Smooth muscle cell of bladder (primary cell): ENCODE measurements at places on chromosomes 7 and 10. TPM values are rescaled to one million over a fixed set of nuclear protein-coding genes. Genes with fewer than 3 reads are reported as not detected.

Gene AZGP1
- 0.09 TPM in 1 of 2 replicates, not detected in the other for total RNA-seq

Gene PRSS37
- total RNA-seq, result not detected in 2 replicates

Gene CRTAC1
- not detected in 2 replicates for total RNA-seq

Gene UBN2
- 3.4 and 4.1 TPM in 2 replicates for total RNA-seq

Gene TMEM229A
- not detected in 2 replicates for total RNA-seq

Gene PSMG3
- total RNA-seq, result 25.4 and 25.9 TPM in 2 replicates

Gene ACSM6
- total RNA-seq, result not detected in 2 replicates

Gene HOXA10
- 6.5 and 11.8 TPM in 2 replicates for total RNA-seq

Gene ATP6V1F
- 98.1 and 113 TPM in 2 replicates for total RNA-seq

Gene AUTS2
- total RNA-seq, result 2.3 and 6.2 TPM in 2 replicates

Gene SEMA3D
- 4.6 and 12.1 TPM in 2 replicates for total RNA-seq

Gene SPDYE1
- not detected in 2 replicates for total RNA-seq

Gene PAX4
- not detected in 2 replicates for total RNA-seq

Gene FAM131B
- total RNA-seq, result 1.00 and 1.9 TPM in 2 replicates

Gene GPR26
- not detected in 2 replicates for total RNA-seq

Gene ARPC1B
- total RNA-seq, result 361 and 534 TPM in 2 replicates
